ENCODE measurements at places on chromosomes 7 and 10.

GRCh38 chr10:103720328-103720963 lies 134.9 kb downstream of the SH3PXD2A start:
- DNase-seq: no peak

- DNase-seq: no peak
Measured at GRCh38 chr7:48118041-48118440, 29.0 kb downstream of the UPP1 start.

DNA sequence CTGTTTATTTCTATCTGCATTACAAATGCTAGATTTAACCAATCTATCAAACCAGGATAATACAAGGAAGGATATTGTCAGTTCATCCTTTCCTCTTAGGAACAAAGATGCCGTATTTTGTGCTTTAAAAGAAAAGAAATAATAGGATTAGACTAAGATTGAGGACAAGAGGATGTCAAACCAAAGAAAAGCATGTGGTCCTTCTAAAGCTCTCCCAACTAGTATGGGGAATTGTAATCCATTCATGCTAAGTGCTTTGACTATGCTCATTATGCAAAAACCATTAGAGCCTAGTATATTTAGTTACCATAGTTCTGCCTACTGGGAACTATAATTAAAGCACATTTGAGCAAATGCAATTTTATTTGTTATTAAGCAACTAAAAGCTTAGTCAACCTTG lies 280.2 kb downstream of the GRM8 start:
- DNase-seq: no peak

DNA sequence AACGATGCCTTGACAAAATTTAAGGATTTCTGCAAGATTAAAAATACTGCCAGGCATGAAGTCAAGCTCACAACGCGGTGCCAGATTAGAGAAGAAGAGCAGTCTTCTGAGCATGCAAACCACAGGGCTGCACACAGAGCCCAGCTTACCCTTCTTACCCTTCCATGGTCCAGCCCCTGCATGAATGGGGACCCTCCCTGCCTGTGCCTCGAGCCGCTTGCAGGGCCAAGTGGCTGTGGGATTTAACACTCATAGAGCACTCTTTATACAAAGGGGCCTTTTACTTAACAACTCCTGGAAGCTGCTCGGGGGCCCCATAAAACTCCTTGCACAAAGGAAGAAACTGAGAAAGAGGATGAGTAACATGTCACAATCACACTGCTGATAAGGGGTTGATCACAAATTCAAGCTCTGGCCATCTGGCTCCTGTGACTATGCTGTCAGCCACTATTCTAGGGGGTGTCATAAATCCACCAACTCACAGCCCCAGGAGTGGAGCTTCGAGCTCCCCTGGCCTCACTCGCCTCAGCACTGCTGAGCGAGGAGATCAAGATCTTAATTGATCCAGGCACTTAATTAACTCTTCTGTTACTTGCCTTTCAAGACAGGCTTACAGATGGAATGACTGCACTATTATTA lies 514.8 kb downstream of the TNS3 start:
- DNase-seq: no peak

GRCh38 chr10:30586828-30587227 lies 42.7 kb downstream of the LYZL2 start:
- no peak for DNase-seq
